ENCODE measurements at places on chromosomes 16 and 17.

- DNase-seq, result no peak
These were observed 19.7 kb downstream of the FOXL1 start for GRCh38 chr16:86597880-86598606.

- DNase-seq, result no peak
These were observed 24.2 kb downstream of the NSMCE1 start for GRCh38 chr16:27244363-27244755.

DNA sequence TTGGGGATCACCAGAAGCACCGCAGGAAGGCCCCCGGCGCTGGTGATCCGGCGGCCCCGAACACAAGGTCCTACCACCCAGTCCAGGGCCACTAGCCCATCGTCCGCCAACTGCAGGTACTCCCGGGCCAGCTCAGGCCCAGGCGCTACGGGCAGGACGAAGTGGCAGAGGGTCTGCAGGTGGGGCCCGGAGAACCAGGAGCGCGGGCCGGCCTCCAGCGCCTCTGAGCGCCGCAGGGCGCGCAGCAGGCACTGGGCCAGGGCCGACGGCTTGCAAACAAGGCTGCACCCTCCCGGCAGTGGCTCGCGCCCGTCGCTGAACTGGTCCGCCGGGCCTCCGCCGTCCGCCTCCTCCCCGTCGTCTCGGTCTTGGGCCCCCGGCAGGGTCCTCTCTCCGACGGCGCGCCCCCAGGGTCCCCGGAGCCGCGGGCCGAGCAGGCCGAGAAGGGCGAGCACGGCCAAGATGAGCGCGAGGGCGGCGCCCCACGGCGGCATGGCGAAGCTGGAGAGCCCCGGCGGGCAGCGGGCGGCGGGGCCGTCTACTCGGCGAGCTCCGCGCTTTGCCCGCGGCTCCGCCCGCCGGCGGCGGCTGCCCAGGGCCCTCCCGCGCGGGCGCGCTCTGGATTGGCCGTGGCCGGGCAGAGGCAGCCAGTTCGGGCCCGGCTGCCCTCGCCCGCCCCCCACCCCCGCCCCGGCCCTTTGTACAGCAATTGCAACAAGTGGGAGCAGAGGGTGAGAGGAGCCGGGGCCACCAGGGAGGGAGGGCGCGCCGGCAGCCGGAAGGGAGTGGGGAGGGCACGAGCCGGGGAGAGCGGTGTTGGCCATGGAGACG is at the start of gene ABHD15:
ABHD15 (minus strand) TSS at position 565 of the 831 bp plus-strand sequence; CDS start at position 494, 71 bp downstream.
- no peak for DNase-seq

DNA sequence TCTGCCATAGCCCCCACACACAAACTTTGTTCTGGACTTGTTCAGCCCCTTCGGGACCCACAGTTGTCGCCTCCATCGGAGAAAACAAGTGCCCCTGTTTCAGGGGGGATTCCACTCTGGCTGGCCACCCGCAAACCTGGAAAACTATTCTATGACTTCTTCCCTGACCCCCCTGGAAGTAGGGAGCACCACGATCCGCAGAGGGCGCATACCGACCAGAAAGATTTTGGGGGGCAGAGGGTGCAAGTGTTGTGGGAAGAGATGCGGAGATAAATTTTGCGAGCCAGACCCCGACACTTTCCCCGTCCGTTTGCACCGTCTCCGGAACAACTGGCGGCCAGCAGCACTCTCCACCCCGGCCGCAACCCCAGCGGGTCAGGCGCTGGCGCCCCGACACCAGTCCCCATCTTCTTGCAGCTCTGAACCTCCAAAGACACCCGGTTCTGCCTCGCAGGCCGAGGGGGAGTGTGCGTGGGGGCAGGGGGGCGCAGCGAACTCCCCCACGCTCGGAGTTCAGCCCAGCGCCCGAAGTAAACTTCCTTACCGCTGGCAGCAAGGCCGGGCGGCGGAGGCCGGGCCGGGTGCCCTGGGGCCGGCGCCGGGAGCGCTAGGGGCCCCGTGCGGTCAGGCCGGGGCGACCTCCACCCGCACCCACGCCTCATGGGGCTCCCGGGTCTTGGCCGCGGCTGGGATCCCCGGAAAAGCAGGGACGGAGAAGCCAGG is 744 bp downstream of the SALL1 start:
- DNase-seq, result no peak

DNA sequence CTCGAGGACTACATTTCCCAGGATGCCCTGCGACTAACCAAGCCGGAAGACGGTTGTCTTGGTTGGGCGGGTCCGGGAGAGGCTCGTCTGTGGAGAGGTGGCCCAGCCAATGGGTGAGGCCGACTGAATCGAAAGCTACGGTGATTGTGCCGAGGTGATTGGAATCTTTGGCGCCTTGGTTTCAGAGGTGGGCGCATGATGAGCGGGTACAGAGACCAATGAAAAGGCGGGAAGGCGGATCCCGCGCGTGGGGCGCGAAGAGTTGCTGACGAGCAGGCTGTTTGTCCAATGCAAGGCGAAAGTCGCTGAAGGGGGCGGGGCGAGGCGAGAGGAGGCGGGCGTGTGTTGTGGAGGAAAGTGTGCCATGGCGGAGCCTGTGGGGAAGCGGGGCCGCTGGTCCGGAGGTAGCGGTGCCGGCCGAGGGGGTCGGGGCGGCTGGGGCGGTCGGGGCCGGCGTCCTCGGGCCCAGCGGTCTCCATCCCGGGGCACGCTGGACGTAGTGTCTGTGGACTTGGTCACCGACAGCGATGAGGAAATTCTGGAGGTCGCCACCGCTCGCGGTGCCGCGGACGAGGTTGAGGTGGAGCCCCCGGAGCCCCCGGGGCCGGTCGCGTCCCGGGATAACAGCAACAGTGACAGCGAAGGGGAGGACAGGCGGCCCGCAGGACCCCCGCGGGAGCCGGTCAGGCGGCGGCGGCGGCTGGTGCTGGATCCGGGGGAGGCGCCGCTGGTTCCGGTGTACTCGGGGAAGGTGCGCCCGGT is at the start of gene NFATC2IP:
NFATC2IP (plus strand) TSS at position 290 of the 762 bp plus-strand sequence; CDS start at position 365, 75 bp downstream.
- peak; percentile 100 for DNase-seq

GRCh38 chr17:79003661-79004411 is 5.7 kb downstream of the CANT1 start:
- DNase-seq, result no peak

GRCh38 chr17:51164911-51165679 is 1.1 kb upstream of the NME2 start:
- no peak for DNase-seq

- no peak for DNase-seq
These were observed 65.8 kb upstream of the ENDOV start for GRCh38 chr17:80349151-80349651.

DNA sequence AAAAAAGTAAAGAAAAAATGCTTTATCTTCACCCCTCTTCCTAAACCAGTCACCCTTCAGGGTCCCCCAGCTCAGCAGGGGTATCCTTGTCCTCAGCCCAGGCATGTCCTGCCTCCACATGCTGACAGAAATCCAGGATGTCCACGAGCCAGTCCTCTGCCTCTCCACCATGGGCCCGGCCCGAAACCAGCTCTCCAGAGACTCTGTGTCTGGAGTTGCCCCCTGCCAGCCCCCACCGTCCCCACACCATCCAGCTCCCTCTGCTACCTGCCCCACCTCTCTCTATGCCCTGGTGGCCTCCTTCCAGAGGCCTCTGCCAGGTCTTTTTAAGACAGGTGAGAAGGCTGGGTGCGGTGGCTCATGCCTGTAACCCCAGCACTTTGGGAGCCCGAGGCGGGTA is 66.4 kb upstream of the PLCG2 start:
- no peak for DNase-seq

DNA sequence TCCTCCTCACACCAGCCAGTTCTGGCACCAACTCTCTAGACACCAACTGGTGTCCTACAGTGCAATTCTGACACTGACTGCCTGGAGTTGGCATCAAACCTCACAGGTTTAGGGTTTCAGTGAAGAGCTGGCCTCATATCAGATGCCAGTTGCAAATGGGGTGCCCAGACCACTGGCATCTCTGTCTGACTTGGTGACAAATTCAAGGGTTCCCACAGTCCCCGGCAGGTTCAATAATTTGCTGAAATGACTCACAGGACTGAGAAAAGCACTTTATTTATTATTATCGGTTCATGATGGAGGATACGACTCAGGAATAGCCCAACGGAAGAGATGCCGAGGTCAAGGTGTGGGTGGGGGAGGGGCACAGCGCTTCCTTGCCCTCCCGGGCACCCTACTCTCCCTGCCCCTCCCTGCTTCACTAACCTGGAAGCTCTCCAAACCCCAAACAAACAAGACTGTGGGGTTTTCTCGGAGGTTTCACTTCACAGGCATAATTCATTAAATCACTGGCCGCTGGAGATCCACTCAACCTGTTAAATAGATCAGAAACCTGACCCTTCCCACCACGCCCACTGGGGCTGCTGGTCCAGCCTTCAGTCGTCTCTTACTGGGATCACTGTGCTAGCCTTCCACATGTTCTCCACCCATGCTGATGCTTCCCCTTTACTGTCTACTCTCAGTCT is 1.7 kb upstream of the NLRP1 start:
- DNase-seq, result no peak

DNA sequence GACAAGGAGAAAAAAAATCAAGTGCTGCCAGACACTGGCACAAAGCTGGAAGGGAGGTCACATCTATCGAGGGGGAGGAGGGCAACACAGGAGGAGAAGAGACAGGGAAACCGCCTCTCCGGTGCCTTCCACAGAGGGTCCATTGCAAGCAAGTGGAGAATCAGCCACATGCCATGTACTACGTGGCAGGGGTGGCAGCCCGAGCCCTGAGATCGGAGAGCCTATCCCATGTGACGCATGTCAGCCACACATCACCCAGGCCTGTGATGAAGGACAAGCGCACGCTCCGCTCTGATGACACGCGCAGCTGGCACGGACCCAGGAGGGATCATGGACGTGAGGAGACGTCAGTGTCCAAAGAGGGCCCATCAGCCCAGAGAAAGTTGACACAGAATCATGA is 30.1 kb downstream of the ADCY9 start:
- DNase-seq, result no peak

DNA sequence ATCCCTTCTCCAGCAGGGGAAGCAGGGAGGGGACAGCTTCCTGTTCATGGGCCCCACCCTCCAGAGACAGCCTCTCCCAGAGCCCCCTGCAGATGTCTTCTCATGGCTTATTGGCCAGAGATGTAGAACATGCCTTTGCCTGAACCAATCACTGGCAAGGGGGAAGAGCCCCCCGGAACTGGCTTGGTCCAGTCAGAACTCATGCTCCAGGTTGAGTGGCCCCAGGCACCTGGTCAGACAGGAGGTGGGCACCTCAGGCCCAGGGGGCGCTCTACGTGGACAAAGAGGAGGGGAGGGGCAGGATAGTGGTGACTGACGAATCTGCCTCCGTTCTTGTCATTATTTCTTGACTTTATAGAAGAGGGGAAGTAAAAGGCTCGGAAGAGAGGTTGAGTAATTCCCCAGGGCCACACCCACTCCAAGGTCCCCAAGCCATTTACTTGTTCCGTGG is 23.6 kb downstream of the RAB11FIP4 start:
- DNase-seq, result no peak

DNA sequence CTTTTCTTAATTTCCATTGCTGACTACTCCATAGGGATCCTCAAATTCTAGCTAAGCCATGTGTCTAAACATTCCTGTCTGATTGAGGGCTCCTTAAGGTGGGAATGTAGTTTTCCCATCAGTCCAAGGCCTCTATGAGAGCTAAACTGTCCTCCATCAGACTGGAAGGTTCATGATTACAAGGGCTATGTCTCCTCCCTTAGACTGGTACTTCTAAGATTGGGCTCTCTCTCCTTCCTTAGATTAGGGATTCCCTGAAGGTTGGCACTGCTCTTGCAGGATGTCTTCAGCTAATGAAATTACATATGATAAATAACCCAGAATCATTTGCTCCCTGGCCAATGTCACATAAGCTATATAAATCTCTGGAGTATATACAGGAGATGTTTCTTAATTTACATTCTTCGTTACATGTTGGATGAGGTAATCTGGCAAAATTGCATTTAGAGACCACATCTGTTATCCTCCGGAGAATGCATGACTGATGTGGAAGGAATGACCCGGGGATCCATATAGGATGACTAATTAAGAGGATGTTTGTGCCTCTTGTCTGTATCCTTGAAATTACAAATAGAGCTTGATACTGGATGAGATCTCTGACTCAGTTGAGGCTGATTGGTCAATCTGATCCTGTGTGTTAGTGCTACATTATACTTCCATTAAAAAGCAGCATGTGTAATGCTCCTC is 14.2 kb downstream of the B4GALNT2 start:
- DNase-seq, result no peak

- no peak for DNase-seq
These were observed 8.1 kb downstream of the HSF5 start for GRCh38 chr17:58480090-58480489.

- no peak for DNase-seq
These were observed 43.7 kb upstream of the DNAH9 start for GRCh38 chr17:11554542-11554941.
